ENCODE measurements at places on chromosomes 5 and 9. TPM values are rescaled to one million over a fixed set of nuclear protein-coding genes. Genes with fewer than 3 reads are reported as not detected.

DNA sequence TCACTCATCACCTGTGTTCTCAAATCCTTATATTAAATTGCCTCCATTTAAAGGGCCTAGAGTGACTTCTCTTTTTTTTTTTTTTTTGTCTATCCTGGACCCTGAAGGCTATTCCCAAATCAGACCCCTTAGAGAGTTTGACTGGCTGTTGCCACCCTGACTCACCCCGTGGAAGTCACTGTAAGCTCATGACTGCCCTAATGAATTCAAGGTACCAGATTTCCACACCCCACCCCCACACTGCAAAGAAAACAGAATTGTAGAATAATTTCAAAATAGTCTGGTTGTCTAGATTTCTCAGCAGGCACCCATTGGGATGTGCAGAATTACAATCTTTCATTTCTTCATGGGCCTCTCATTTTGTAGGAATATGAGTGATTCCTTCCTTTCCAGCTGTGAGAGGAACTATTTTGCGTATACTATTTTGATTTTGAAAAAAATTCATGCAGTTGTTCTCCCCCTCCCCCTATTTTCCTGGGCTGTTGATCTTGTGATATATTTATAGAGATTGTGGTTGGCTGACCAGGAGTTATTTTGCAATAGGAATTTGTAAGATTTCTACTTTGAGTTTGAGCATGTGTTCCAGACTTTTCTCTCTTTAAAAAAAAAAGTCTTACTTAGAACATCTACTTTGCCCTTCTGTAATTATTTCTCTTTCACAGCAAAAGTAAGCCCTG, 79.1 kb downstream of the ZNF618 start:
- no peak for DNase-seq

DNA sequence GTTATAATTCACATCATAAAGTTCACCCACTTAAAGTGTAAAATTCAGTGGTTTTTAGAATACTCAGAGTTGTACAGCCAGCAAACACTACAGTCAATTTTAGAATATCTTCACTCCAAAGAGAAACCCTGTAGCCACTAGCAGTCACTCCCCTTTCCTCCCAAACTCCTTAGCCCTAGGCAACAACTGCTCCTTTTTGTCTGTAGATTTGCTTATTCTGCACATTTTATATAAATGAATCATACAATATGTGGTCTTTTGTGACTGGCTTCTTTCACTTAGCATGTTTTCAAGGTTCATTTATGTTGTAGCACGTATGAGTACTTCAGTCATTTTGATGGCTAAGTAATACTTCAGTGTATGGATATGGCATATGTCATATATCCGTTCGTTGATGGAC, 38.7 kb downstream of the TGFBR1 start:
- DNase-seq, result no peak

Gene FCHSD1
- 12.3 TPM for total RNA-seq

DNA sequence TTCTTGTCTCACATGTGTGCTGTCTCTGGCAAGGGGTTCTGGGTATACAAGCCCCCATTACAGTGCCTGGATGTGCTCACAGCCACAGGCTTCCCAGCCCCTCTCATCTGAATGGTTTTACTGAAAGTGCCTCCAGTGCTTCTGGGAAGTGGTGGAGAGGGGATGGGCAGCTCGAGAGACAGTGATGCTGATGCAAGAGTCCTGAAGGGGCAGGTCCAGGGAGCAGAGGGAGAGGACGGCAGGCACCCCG, 93.5 kb downstream of the PHF2 start:
- no peak for DNase-seq

Gene FBLL1
- total RNA-seq, result 1.0 TPM

- no peak for DNase-seq
Observed at GRCh38 chr5:132053483-132053882, 7.0 kb upstream of the IL3 start.

DNA sequence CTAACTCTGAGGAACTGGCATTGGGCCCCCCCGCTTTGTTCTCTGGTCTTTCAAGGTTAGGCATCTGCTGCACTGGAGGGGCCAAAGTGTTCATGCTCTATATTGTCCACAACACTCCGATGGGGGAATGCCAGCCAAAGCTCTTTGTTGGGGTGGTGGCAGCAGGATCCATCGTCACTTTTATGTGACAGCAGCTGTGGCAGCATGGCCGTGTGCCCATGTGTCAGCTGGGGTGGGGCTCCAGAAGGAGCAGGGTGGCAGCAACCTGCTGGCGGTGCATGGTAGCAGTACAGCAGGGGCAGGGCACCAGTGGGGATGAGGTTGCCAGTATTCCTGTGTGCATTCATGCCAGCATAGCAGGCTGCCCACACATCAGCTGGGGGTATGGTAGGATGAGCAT, 28.2 kb downstream of the ITGA2 start:
- no peak for DNase-seq

- DNase-seq, result no peak
Observed at GRCh38 chr9:111068383-111068730, 30.1 kb upstream of the LPAR1 start.

- no peak for DNase-seq
Observed at GRCh38 chr5:173726846-173727557, 110.6 kb upstream of the BOD1 start.

DNA sequence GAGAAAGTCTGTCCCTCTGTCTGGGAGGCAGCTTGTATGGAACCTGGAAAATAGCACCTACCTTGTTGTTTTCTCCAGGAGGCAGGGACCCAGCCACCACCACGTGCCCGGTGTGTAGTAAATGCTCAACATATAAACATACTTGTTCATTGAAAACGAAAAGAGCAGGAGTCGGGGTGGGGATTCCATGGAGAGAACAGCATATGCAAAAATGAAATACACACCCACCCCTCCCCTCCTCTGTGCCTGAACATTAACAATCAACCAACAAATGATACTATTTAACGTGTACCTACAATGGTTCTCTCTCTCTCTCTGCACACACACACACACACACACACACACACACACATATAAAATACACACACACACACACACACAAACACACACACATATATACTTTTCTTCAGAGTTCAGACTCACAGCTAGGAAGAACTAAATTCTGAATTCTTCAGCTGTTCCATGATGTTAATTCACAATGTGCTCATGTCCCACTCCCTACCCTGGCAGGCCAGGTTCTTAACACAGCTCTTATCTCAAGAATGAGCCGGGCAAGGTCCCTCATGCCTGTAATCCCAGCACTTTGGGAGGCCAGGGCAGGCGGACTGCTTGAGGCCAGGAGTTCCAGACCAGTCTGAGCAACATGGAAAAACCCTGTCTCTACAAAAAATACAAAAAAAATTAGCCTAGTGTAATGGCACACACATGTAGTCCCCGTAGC, 16.3 kb upstream of the DENND1A start:
- no peak for DNase-seq

Gene KCNV2
- not detected for total RNA-seq

Gene LIX1
- not detected for total RNA-seq

Measured in NCI-H460 (cell line).